Colonic mucosa (tissue), 4 donors: ENCODE measurements at places on chromosomes 5 and 9. TPM values are rescaled to one million over a fixed set of nuclear protein-coding genes. Genes with fewer than 3 reads are reported as not detected.

Gene PCDHAC2
- 0.32 TPM for total RNA-seq

Gene SNCB
- not detected for total RNA-seq

Gene PCDHGC5
- 0.64 TPM for total RNA-seq

Gene CMBL
- 186 TPM for total RNA-seq

Gene FOXD4L5
- total RNA-seq, result 0.08 TPM

Gene ATP10B
- 232 TPM for total RNA-seq

Gene NMUR2
- not detected for total RNA-seq
